CD4-positive, alpha-beta T cell treated with Interleukin-12 subunit alpha and Interleukin-12 subunit beta, for 1 hour (primary cell): ENCODE measurements at places on chromosomes 5 and 9.

DNA sequence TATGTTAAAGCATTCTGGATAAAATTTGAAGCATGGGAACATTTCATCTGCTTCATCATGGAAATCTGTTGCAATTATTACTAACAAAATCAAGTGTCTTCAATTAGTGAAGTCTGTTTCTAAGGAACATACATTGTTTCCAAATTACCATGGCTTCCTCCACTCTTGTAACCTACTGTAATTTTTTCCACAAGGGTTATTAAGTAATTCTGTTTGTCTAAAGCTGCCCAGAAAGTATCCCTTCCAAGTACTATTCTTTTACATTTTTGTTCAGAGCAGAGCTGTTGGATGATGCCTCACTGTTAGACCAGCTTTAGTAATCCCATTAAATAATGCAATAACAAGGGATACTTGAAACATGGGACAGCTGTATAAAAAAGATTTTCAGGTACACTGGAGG lies 483.5 kb upstream of the CD180 start:
- DNase-seq: no peak

GRCh38 chr9:126861707-126862103 lies 1.3 kb downstream of the ZBTB34 start:
- DNase-seq: no peak

DNA sequence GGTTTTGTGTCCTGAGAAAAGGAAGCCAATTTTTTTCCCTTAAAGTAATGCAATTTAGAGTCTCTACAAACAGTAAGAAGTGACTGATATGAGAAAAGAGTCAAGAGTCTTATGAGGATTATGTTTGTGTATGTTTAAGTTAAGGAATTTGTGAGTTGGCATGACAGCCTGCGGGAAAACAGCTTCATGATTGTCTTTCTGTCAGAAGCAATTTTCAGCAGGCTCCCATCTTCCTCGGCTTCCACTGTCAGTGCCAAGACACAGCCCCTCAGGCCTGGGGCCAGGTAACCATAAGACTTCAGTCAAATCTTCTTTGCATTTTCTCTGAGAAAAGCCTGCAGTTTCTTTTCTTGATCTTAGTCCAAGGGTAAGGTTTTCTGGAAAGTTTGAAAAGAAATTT lies 17.0 kb upstream of the SELENOP start:
- no peak for DNase-seq

- no peak for DNase-seq
These were observed 11.2 kb downstream of the SLC45A2 start for GRCh38 chr5:33973271-33973670.

- DNase-seq: no peak
These were observed 47.4 kb downstream of the ABHD17B start for GRCh38 chr9:71863631-71864030.

GRCh38 chr9:15295761-15296405 lies 11.1 kb downstream of the TTC39B start:
- peak; percentile 70 for DNase-seq

GRCh38 chr9:136566553-136566895 lies 20.7 kb upstream of the NOTCH1 start:
- no peak for DNase-seq

DNA sequence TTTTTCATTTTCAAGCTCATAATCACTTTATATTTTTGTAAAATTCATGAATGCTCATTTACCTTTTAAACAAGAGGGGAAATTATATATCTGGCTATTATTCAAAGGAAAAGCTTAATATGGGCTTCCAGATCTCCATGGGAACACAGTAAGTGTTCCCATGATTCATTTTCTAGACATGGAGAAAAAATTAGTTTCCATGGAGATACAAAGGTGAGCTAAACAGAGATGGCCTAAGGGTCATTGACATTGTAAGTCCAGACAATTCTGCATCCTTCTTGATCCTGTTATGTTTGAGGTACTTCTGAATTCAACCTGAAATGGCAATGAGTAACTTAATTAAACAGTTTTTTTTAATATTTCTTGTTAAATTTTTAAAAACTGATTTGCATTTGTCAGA lies 341.4 kb upstream of the PRR16 start:
- no peak for DNase-seq

GRCh38 chr5:76386360-76386759 lies 16.7 kb upstream of the IQGAP2 start:
- no peak for DNase-seq

DNA sequence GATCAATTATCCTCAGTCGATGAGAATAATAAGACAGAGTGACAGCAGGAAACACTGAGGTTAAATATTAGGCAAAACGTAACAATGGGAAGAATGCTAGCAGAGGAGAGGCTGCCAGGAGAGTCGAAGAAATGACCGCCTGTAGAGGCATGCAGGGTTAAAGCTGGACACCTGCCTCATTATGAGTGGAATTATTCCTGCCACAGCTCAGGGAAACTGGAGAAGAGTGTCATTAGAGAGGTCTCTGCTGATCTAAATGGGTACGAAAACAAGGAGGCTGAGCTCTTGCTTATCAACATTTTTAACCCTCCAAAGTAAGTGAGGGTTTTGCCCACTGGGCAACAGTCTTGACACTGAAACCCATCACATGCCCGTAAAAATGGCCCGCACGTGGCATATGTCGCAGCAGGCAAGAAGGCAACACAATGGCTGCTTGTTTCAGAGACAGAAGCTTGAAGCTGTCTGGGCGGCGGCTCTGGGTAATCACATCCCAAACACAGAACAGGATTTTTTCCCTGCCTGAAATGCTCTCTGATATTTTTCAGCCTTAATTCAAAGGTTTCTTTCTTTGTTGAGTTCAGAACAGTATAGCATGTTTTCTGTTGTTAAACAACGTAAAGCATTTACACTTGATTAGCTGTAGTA lies 118.7 kb downstream of the MED27 start:
- no peak for DNase-seq

GRCh38 chr9:4499917-4500316 lies 9.6 kb downstream of the SLC1A1 start:
- no peak for DNase-seq

- no peak for DNase-seq
These were observed 2.8 kb upstream of the PRLR start for GRCh38 chr5:35233121-35233520.

DNA sequence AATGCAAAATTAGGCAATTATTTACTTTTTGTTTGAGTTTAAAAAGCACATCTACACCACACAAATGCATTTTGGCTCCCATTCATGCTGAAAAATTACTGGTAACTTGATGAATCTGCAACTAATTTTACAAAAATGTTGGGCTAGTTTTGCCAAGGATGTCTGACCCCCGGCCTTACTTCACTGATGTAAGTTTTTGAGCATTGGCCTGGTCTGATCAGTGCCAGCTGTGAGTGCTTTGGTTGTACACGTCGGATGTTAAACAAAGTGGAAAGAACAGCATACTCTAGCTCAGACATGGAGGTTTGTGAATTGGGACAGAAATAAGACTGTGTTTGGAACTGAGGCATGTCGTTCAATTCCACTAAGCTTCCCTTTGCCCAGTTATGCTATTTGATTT lies 1044.2 kb downstream of the TLE4 start:
- no peak for DNase-seq

- no peak for DNase-seq
These were observed 15.9 kb upstream of the DMRT2 start for GRCh38 chr9:1034271-1034670.

DNA sequence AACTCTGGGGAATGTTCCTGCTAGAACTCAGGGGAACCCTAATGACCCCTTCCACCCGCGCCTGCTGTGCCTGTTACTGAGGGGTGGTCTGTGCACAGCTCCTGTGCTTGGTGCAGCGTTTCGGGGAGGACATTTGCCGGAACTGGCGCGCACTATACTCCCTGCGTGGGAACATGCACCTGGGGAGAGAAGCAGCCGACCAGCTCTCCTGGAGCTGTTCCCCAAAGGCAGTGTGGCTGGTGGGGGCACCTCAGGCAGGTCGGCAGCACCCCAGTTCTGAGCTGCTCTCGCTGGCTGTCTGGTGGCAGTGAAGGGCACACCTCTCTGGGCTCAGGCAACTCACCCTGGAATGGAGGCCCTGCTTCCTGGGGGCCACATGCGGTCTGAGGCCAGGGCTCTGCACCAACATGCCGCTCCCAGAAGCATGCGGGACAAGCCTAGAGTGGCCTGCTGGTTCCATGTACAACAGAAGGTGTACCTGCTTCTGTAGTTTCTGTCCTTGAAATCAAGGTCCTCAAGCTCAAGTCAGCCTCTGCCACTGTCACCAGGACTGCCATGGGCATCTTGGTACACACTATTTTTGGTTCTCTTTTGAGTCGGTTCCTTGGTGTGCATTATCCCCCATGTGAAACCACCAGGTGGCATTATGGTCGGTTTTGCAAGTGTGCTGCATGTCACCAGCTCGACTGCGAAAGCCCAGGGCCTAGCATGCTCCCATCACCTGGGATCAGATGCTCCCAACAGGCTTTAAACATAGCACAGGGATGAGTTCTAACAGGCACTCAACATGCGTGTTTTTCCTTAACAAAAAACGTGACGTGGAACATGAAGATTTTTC lies 7.8 kb upstream of the MRNIP start:
- DNase-seq: no peak

GRCh38 chr5:53276825-53277224 lies 167.3 kb upstream of the MOCS2 start:
- DNase-seq: no peak

- DNase-seq: no peak
These were observed 56.2 kb downstream of the SEMA6A start for GRCh38 chr5:116518423-116518822.

DNA sequence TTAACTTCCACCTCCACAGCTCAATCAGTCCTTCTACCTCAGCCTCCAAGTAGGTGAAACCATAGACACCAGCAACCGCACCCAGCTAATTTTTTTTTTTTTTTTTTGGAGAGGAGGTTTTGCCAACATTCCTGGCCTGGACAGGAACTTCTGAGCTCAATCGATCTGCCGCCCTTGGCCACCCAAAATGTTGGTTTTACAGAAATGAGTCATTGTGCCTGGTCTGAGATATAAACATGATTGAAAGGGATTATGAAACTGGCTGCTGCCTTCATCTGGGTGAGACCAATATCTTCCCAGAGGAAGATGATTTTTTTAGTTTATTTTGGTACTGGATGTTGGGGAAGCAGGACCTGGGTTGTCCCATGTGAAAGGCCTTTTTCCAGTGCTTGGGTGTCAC lies 9.2 kb downstream of the TAF11L12 start:
- DNase-seq: no peak

- no peak for DNase-seq
These were observed 65.4 kb downstream of the EGFLAM start for GRCh38 chr5:38323645-38324295.

DNA sequence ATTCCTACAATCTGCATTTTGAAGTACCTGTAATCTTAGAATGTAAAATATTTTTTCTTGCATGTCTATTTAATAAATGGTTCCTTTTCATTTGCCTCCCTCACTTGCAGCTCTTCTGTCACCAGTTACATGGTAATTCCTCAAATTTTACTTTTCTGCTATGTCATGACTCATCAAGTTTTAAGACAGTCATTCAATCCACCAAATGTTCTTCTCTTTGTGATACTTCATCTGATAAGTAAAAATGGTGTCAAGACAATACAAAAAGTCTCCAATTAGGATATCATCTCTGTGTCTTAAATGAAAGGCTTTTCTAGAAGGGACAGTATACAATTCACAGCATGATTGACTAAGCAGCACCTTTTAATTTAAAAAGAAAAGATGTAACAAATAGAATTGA lies 104.9 kb upstream of the FTMT start:
- no peak for DNase-seq

DNA sequence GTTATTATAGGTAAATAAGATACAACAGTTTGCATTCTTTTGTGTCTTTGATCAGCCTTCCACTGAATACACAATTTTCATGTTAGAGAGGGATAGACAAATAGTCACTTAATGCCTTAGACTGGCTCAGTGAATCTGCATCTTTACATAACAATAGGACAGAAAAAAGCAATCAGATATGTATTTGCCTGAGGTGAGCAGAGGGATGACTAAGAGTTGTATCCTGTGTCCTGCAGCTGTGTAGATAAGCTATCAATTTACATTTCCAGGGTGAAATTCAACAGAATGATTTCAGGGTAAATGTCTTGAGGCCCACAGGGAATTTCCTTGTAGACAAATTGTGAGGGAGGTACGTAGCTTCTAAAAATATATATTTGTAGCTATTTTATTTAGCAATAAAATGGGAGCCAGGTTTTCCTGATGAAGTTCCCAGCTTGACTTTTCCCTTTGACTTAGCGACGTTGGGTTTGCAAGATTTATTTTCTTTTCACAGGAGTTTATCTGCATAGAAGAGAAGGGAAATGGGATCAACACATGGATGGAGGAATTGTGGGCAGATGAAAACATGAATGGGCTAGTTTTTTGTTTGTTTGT lies 586.1 kb upstream of the CDH6 start:
- DNase-seq: no peak

- peak; percentile 17 for DNase-seq
These were observed 557 bp downstream of the GNG10 start for GRCh38 chr9:111661802-111662521.

GRCh38 chr9:119961774-119962424 lies 592.7 kb upstream of the BRINP1 start:
- no peak for DNase-seq

- DNase-seq: no peak
These were observed 69.3 kb downstream of the MACIR start for GRCh38 chr5:103327893-103328292.

GRCh38 chr9:110919050-110919435 lies 119.2 kb downstream of the LPAR1 start:
- DNase-seq: no peak

DNA sequence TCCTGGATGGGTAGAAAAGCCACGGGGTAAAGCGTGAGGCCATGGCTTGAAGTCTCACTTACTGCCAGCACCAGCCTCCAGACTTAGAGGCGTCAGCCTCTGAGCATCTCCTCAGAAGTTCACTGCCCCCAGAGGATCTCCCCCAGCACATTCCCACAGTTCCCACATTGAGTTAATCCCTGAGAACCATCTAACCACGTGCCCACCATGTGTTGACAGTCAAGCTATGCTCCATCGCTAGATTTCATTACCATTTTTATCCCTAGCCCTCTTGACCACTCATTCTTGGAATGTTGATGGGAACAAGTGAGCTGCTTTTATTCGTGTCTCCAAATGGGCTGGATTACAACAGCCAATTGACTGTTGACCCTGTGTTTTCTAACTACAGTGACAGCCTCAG lies 283.3 kb upstream of the IRX1 start:
- DNase-seq: no peak

DNA sequence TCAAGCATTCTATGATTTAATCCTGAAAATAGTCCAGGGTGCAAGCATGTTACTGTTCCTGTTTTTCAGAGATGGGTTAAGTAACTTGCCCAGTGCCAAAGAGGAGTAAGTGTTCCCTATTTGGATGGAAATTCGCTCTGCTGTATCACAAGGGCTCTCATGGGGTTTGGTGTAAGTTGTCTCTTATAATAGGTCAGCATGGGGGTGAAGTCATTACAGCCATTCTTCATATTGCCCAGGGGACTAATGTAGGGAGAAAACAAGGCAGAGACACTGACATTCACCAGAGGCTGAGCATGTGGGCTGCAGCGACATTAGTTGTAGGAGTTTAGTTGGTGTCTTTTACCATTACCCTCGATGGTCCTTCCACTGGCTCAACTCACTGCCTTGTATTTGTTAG lies 142.1 kb upstream of the GLRA1 start:
- DNase-seq: no peak

- peak; percentile 62 for DNase-seq
These were observed 118.8 kb downstream of the WNK2 start for GRCh38 chr9:93302586-93303257.

- DNase-seq: no peak
These were observed 48.5 kb downstream of the WNK2 start for GRCh38 chr9:93232388-93232960.

- DNase-seq: no peak
These were observed 161.2 kb upstream of the PTPRD start for GRCh38 chr9:10774051-10774450.

- DNase-seq: no peak
These were observed 60.3 kb downstream of the SLC12A2 start for GRCh38 chr5:128143911-128144310.
